ENCODE measurements at places on chromosomes 12 and 14.

GRCh38 chr12:4621511-4621910 is 27.3 kb downstream of the AKAP3 start:
- no peak for DNase-seq

DNA sequence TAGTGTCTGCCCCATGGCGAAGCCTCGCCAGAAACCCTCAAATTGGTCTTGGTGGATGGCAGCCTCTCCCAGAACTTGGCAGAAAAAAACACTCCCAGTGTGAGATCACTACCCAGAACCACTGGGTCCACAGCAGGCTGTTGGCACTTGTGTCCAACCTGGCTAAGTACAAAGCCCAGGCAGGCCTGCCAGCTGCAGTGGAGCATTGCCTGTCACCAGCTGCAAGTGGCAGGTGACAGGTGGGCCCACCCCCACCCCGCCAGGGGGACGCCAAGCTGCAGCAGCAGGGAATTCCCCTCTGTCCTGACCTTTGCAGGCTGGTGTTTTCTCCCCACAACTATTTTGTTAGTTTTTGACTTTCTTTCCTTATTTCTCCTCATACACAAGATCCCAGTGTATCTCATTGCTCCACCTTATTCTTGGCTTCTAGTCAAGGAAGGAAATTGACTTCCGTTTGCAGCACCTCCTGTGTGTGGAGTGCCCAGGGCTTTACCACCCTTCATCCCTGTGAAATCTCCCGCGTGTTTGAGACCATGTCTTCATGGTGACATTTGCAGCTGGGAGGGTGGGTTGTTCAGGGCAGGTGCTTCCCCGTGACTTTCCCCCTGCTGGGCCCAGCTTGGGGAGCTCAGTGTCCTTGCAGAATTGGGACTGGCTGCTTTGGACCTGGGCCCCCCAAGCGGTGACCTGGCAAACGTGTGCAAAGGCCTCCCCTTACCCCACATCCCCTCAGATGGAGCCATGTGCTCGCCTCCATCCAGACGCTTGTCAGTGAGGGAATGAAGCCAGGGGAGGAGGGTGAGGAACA is 73.8 kb upstream of the RIN3 start:
- no peak for DNase-seq

GRCh38 chr12:127823801-127824200 is 443.2 kb upstream of the TMEM132C start:
- DNase-seq = no peak

- DNase-seq = no peak
Observed at GRCh38 chr12:66859751-66860440, 181.0 kb upstream of the GRIP1 start.

GRCh38 chr14:74912801-74913200 is 10.3 kb downstream of the RPS6KL1 start:
- no peak for DNase-seq

DNA sequence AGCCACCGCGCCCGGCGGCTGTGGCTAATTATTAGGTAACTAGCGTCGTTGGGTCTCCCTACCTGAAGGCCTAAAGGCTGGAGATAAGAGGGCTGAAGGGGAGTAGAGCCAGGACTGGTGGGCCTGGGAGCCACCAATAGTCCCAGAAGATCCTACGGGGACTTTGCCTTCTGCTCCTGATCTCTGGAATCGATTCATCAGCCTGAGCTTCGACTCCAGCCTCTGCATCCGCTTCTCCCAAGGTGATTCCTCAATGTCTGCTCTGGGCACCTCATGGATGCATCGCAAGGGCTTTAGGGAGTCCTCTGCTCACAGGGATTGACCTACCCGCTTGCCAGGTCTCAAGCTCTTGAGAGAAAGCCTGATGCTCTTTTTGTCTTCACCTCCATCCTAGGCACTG is 14.7 kb upstream of the KDM2B start:
- no peak for DNase-seq

DNA sequence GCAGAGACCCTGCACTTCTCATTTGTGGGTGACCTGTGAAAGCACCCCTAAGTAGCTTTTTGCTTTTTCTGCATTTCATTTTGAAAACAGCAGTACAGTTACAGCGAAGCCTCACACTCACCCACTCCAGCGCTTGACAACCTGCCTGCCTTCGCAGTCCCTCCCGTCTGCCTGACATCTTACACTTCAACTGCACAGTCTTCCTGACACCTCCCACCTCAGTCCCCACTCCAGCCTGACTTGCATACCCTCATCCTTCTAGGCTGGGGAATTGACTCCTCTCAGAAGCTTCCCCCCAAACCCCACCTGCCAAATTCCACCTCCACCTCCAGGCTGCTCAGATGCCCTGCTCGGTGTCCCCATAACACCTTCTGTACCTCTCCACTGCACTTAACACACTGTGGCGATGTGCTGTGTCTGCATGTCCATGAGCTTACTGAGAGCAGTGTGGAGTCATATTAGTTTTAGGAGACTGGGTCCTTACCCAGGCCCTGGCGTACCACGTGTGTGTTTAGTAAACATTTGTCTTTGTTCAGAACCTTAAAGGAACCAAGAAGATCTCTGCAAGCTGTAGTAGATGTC is 159.4 kb downstream of the PRKCH start:
- DNase-seq = no peak

DNA sequence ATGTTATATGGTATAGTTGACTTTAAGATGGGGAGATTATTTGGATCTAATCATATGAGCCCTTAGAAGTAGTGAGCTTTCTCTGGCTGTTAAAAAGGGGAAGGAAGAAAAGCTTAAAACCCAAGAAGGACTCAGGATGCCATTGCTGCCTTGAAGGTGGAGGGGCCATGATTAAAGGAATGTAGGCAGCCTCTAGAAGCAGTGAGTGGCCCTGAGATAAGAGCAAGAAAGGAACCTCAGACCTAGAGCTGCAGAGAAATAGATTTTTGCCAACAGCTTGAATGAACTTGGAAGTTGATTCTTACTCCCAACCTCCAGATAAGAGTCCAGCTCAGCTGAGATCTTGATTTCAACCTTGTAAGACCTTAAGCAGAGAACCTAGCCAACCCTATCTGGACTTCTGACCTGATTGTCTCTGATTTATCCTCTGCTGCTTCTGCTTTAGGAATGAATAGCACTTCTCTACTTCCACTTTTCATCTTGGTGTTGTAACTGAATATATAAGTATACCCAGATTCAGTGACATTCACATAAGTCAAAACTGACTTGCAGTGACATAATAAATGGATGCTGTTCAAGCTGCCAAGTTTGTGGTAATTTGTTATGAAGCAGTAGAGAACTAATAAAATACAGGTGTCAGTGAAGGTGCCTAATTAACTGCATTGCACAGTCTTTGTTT is 33.5 kb downstream of the RAD51B start:
- DNase-seq = no peak

DNA sequence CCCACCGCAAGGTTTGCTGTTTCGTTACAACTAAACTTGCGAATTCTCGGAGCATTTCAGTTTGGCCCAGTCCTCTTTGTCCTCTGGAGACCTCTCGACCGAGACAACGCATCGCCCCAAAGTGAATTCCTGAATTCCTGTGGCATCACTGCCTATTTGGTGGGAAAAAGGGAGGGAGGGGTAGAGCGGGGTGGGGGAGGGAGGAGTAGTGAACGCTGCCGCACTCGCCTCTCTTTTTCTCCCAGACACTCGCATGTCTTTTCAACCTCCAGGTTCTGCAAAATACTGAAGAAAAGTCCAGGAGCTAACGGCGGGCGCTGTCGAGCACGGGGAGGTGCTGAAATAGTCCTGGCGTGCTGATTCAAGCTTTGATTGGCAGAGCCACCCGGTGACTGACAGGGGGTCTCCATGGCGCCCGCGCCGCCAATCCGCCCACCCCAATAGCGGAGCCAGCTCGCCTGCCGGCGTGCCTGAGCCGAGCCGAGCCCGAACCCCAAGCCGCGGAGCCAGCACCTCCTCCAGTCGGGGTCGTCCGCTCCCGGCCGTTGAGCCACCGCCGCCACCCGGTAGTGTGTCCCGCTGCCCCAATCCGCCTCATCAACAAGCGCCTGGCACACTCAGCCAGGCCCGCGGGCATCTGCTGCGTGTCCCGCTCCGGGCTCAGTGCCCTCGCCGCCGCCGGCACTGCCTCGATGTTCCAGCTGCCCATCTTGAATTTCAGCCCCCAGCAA is at the start of gene SIX6:
TSS of gene SIX6 (plus strand) at position 440 of the 731 bp plus-strand sequence. CDS start at position 693, 253 bp downstream.
- DNase-seq = no peak

GRCh38 chr12:12645485-12645884 is 33.8 kb downstream of the CREBL2 start:
- DNase-seq = no peak

All from pulmonary artery endothelial cell (primary cell).